ENCODE measurements at places on chromosomes 12 and 14. TPM values are rescaled to one million over a fixed set of nuclear protein-coding genes. Genes with fewer than 3 reads are reported as not detected.

Gene SLC5A8
- total RNA-seq: not detected

Gene TAS2R8
- total RNA-seq: not detected

Gene ACSM4
- not detected for total RNA-seq

Gene C12orf54
- total RNA-seq: not detected

Gene SERPINA5
- total RNA-seq: not detected

Gene FOXN4
- total RNA-seq: not detected

Gene CD27
- not detected for total RNA-seq

Gene RASSF9
- total RNA-seq: 0.89 TPM

Gene FOXG1
- total RNA-seq: not detected

Gene ZNF891
- total RNA-seq: 0.43 TPM

Gene CHGA
- not detected for total RNA-seq

Gene GDF3
- not detected for total RNA-seq

Gene COCH
- not detected for total RNA-seq

Gene DTX1
- total RNA-seq: not detected
